ENCODE measurements at places on chromosomes 2 and 18.

- DNase-seq = no peak
These were observed 177.0 kb downstream of the CTIF start for GRCh38 chr18:48715711-48716361.

GRCh38 chr2:143231254-143231645, 102.0 kb downstream of the ARHGAP15 start:
- DNase-seq = no peak

- no peak for DNase-seq
These were observed 30.0 kb upstream of the PLA2R1 start for GRCh38 chr2:160092445-160092844.

GRCh38 chr2:163490281-163490680, 245.5 kb downstream of the FIGN start:
- no peak for DNase-seq

- no peak for DNase-seq
These were observed 54.0 kb upstream of the IMP4 start for GRCh38 chr2:130288467-130289403.

DNA sequence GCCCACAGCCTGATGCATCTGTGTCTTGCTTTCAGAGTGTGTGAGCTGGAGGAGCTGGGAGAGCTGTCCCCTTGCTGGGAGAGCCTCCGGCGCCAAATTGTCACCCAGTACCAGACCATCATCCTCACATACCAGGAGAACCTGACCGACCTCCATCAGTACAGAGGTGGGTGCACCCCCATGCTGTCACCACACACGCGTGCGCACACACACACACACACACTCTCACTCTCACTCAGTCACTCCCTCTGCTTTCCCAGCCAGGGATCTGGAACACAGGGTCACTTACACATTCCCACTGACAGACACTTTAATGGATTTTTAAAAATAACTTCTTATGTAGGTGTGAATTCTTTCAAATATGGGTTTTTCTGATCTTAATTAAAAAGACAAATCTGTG, 64.5 kb downstream of the COA5 start:
- no peak for DNase-seq

DNA sequence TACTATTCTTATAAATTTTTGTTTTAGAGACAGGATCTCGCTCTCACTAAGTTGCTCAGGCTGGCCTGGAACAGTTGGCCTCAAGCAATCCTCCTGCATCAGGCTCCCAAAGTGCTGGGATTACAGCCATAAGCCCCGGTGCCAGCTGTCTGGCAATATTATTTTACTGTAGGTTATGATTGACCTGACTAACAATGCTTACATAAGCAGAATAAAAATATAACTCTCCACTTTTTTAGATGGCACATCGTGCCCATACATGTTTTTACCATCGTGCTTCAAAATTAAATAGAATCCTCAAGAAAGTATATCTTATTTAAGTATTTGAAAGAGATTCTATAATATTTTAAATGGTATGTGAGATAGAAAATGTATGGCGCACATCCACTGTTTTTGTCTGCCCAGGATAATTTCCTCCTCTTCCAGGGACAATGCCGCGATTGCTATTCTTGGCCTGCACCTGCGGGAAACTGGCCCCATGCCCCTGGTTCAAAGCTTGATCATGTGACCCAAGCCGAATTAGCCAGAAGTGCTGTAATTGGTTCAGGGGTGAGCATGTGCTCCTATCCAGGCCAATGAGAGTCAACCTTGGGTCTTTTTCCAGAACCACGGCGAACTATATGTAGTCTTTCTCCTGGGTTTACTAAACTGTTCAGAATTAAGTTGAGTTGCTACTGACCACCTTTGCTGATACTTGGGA, 38.3 kb upstream of the GREB1L start:
- no peak for DNase-seq

GRCh38 chr18:59271606-59272220, 1.5 kb downstream of the RAX start:
- no peak for DNase-seq

DNA sequence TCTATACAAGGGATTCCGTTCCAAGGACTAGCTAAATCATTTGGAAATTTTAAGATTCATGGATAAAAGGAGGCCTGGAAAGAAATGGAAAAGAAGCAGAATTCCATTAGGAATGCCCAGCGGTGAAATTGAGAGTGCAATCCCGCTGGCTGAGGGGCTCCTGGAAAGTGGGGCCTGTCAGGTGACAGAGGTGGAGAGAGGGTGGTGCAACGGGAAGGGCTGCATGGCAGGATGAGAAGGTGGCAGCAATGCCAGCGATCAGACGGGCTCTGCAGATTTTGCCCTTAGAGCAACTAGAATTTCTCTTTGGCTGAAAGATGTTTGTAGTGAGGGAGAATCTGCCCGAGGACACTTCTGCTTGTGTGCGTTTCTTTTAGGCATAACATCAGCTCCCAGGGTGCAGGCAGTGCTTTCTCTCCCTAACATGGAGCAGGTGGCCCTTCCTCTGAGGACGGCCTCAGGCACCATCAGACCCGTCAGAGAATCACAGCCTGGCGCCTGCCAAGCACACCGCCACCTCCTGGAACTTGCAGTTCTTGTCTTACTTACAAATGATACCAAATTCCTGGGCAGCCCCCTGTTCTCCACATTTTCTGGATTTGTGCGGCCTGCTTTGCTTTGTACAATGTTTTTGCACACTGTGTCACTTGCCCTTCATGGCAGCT, 261.6 kb downstream of the NDUFA10 start:
- DNase-seq = no peak

DNA sequence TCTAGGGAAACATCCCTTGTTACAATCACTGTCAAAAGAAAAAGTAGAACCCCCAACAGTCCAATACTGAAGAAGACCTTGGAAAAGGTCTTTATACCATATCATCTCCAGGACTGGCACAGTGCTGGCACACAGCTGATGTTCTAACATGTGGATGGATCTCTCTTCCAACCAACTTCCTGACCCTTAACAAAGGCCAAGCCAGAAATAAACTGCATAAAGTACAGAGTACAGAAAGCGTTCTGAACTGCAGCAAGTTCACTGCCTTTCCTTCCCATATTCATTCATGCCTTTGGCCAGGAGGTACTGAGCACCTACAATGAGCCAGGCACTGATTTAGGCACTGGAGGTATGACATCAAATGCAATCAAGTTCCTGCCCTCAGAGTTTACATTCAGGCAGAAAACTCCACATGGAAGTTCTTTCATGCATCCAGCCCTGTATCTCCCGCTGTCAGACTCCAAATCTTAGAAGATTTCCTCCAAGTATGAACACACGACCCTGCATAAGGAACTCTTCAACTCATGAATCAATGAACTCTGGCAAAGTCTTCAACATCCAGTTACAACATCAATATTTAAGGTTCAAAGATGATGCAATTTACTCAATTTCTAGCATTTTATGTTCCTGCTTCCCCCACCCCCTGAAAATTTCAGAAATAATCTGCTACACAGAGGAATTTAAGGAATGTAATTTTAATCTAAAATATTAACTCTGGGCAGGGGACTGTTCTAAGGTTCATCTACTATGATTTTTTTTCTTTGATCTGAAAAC, 33.8 kb downstream of the ACVR1 start:
- peak; percentile 24 for DNase-seq

DNA sequence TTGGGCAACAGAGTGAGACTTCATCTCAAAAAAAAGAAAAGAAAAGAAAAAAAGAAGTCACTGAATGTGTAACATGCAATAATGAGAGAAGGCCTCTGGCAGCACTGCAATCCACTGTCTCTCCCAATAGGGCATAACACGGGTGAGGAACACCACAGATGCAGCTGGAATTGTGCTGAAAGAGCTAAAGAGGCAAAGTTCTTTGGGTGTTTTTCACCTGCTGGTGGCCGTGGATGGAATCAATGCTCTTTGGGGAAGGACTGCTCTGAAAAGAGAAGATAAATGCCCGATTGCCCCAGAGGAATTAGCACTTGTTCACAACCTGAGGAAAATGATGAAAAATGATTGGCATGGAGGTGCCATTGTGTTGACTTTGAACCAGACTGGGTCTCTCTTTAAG, 31.0 kb upstream of the CYBRD1 start:
- DNase-seq = no peak

- DNase-seq = no peak
These were observed 63.6 kb downstream of the CELF4 start for GRCh38 chr18:37502036-37502435.

- no peak for DNase-seq
These were observed 63.9 kb downstream of the COL6A3 start for GRCh38 chr2:237350070-237350469.

DNA sequence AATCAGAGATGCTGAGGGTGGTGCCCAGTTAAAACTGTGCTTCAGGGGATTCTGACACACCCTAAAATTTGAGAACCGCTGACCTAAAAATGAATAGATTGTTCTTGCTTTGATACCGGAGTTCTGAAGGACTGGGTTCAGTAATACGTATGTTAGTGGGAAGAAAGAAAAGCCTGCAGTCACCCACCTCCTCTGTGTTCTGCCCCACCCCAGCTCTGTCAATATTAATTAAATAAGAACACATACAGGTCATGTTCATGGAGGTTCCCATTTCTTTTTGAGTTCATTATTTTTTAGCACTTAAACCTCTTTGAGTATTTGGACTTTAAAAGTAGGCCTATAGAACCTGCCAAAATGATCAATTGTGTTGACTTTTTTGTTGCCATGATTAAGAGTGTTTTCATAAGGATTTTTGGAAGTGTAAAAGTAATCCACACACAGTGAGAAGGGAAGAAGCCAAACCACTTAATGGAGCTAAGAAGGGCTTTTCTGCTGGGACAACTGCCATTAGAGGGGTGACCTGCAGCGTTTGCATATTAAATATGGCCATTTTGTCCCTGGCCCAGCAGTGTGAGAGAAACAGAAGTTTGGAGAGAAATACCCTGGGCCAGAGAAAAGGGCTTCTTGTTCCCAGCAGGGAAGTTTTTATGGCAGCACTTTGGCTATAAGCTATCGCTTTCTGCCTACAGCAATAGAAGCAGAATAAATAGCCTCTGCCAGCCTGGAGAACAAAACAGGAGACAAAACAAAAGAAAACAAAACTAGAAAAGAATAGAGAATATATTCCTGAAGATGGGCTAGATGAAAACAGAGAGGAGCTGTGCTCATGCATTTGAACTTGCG, 80.7 kb upstream of the RNF152 start:
- no peak for DNase-seq

GRCh38 chr2:20350041-20350712, 467 bp downstream of the PUM2 start:
- DNase-seq = no peak

- DNase-seq = peak; percentile 28
These were observed 261.1 kb upstream of the ZEB2 start for GRCh38 chr2:144780983-144781382.

DNA sequence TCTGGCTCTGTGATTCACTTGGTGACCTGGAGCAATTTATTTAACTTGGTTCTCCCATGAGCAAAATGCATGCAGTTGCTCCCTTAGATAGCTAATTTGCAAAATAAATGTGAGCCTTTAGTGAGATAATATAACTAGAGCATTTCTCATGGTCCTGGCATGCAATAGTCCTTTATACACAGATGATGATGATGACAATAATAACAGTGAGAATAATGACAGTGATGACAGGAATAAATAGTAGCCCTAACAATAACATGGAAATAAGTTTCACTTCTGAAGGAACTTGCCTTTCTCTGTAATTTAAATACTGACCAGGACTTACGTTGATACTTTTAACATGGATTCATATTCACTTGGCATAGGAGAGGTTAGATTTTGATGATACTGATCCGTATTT, 49.2 kb downstream of the LPIN1 start:
- DNase-seq = peak; percentile 21

GRCh38 chr2:220282236-220282635, 654.8 kb downstream of the SLC4A3 start:
- DNase-seq = no peak

GRCh38 chr18:2901423-2901985, 54.7 kb downstream of the EMILIN2 start:
- DNase-seq = peak; percentile 83

- DNase-seq = no peak
These were observed 178.9 kb downstream of the METTL4 start for GRCh38 chr18:2392446-2392845.

DNA sequence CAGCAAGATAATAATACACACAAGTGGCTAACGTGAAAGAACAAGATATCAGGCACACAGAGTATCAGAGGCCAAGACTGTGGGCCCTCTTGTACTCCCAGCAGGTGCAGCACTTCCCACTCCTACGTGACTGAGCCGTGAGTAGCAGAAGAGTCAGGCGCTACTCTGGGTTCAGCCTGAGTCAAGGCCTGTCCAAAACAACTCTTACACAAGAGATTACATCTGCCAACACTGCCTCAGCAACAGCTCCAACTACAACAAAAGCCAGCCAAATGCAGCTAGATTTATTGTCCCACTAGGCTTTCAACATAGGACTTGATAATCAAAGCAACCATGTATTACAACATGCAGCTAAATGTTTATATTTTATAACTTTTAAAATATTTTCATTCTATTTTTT, 56.2 kb downstream of the ITSN2 start:
- DNase-seq = peak; percentile 98

DNA sequence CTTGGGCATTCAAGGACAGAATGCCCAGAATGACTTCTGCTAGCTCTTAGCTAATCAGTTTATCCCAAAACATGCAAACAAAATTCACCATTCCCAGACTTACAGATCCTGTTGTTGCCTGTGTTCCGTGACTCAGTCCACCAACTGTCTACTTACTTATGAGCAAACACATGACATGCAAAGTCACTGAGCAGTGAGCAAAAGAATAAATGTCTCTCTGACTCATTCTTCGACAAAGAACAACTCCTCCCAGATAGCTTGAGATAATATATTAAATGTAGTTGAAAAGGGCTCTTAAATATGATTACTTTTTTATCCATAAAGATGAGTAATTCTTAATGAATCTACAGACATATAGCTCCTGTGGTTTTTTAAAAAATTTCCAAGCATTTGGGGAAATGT, 9.0 kb upstream of the CREG2 start:
- DNase-seq = peak; percentile 97

GRCh38 chr2:170101789-170102188, 76.2 kb upstream of the MYO3B start:
- DNase-seq = no peak

DNA sequence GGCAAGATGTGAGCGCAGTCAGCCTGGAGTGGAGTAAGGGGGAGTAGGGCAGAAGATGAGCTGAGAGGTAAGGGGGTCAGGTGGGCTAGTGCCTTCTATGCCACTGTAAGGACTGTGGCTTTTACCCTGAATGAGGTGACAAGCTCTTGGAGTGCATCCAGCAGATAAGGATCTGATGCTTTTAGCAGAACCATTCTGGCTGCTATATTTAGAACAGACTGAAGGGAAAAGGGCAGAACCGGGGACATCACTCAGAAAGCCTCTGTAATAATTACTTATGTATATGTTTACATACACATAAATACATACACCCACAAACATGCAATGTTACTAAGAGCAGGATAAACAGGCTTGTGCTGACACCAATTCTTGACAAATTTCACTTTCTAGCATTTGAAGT, 124.8 kb downstream of the DTNB start:
- DNase-seq = no peak
